Stimulated activated CD4-positive, alpha-beta T cell treated with anti-CD3 and anti-CD28 coated beads, Interleukin-12 subunit alpha, Interleukin-12 subunit beta, amount 100 ng/mL, for 24 hours (primary cell): ENCODE measurements at places on chromosomes 1 and 21.

GRCh38 chr1:209012443-209013196 lies 570.9 kb upstream of the CAMK1G start:
- DNase-seq = no peak

GRCh38 chr1:1527092-1527816 lies 13.2 kb downstream of the TMEM240 start:
- no peak for DNase-seq

- no peak for DNase-seq
Measured at GRCh38 chr1:115114308-115114707, 25.0 kb upstream of the TSPAN2 start.

DNA sequence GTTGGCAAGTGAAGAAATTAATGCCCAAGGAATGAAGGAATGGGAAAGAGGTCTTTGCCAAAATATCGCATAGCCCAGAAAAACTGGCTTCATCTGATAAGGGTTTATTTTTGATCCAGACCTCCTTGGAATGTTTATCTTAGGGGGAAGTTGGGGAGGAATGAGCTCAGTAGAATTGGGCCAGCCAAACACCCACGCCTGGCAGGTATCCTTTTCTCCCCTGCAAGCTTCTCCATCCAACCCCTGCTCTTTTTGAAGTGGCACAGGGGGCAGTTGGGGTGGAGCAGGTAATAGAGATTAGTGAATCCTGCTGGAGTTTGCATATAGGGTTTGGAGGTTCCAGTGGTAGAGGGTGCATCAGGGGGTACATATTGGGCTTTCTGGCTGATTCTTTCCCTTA lies 21.1 kb downstream of the INTS3 start:
- DNase-seq = no peak

- no peak for DNase-seq
Measured at GRCh38 chr1:212641956-212642355, 33.4 kb downstream of the ATF3 start.

DNA sequence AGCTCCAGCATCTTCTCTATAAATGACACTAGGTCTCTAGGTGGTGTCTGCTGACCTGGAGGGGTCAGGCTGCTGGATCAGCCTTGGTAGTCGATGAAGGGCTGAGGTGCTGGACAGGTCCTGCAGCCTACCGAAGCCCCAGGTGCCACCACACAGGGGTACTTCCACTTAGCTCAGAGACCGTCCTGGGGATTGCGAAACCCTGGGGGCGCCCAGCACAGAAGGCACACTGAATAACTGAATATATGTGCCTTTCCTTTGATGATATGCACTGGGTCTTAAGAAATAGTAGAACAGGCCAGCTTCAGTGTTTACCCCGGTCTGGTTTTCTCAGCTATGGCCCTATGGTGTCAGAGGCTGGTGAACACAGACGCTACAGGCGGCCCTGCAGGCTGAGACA lies 10.9 kb downstream of the UBE2J2 start:
- DNase-seq = no peak

DNA sequence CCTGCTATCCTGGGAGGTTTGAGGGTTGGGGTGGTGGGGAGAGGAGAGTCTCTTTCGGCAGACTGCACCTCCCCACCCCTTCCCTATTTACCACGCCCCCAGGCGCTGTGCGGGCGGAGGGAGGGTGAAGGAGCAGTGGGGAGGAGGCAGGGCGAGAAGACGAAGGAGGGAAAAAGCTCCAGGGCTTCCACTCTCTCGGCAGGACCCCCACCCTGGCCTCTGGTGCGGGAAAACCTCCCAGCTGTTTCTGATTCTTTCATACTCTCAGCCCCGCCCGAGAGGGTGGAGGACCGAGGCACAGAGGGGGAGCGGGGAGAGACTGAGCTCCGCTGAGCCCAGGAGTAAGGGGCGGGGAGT lies 866 bp upstream of the WNT2B start:
- no peak for DNase-seq

DNA sequence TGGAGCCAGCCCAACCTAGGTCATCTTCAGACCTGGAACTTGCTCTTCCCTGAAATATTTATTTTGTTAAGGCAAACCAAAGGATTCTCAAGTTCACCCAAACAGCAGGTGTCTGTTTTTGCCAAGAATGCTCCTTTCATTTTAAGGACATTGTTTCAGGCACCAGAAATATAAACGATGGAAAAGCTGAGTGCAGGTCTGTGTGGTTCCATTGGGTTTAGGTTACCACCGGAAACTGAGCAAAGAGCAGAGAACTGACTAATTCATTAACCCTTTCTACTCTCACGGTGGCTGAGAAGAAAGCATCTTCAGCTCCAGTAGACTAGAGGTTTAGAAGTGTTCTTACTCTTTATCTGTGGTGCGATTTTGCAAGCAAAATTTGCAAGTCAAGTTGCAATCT lies 38.0 kb upstream of the ZC3H11B start:
- no peak for DNase-seq

GRCh38 chr1:212971312-212971711 lies 21.0 kb downstream of the VASH2 start:
- no peak for DNase-seq

GRCh38 chr1:48870596-48870995 lies 93.9 kb upstream of the BEND5 start:
- DNase-seq = no peak

GRCh38 chr1:81780705-81781454 lies 19.9 kb upstream of the ADGRL2 start:
- no peak for DNase-seq

DNA sequence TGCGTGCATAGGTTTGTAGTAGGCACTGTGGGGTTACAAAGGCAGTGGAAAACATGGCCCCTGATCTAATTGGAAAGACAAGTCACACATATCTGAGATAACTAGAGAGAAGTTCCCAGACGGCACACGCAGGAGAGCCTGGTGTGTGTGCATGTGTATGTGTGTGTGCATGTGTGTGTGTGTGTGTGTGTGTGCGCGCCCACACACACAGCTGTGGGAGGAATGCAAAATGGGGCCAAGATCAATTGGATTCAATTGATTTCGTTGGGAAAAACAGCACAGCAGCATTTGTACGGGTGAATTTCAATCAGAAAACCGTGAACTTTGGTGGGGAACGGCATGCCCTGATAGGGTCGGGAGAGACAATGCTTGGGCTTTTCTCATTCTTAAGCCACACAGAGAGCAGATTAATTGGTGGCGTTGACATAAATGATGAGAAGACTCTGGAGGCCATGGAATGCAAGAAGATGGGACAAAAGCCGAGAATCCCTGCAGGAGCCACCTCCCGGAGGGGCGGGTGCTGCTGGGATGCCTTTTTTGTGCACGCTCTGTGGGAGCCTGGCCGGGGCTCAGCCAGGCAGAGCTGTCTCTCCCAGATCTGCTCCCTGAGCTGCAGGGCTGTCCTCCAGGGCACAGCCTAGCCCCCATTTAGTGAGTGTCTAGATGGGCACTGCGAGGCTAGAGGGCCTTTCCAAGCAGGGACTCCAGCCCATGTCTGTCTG lies 322.0 kb downstream of the CAMTA1 start:
- no peak for DNase-seq

DNA sequence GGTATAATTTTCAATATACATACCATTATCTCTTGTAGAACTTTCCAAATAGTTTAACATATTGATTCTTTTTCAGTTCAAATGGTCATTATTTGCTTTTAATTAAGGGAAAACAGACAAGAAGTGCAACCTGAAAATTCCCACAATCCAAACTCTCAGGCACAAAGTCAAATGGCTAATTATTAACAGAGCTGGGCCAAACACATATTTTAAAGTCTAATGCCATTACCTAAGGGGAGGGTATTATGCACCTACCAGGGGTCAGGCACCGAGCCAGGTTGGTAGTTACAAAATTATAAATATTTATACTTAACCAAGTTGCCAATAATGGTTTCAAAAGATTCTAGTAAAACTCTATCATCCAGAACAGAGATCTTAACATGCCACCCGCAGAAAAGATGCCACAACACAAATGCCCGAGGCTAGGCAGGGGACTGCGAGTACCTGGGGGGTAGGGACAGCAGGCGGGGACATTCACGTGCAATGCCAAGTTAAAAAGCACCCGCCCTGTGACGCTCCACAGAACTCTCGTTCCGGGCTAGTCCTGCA lies 15.0 kb downstream of the LBR start:
- DNase-seq = no peak

DNA sequence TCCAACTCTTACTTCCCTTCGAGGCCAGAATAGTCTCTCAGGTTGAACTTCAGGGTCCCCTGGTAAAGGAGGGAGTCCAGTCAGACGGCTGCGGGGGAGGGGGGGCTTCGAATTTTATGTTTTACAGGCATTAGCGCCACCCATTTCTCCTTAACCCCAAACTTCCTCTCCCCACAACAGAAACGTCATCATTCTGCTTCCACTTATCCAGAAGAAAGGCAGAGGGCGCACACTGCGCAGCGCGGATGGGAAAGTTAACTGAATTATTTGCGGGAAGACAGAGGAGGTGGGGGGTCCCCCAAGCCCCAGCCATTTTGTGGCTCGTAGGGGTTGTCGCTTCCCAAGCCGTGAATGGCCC lies 529 bp upstream of the PRMT2 start:
- DNase-seq = peak; percentile 35

DNA sequence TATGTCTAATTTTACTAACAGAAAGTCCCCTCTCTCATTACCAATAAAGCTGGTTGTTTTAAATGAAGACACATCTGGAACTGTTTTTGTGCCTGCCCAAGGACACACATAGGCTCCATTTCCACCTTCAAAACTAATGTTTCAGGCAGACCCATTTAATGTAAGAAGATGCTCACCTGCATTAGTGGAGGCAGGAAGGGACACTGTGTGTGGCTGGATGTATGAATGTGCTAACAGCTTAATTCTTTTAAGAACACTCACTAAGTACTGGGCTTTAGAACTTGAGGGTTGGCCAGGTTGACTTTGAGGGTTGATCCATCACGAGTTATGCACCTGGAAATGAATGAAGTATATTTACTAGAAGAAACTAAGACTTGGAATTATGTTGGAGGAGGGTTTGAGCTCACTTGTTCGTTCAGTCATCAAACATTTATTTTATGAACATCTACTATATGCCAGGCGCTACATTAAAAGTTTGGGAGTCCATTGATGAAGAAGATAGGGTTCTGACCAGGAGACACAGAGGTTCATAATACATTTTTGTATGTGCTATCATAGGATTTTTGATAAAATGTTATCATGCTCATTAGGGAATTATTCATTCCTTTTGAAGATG lies 5.4 kb downstream of the JUN start:
- no peak for DNase-seq

GRCh38 chr1:156480016-156480370 lies 20.6 kb downstream of the MEF2D start:
- no peak for DNase-seq

GRCh38 chr1:145951526-145951925 lies 6.3 kb downstream of the LIX1L start:
- DNase-seq = no peak

DNA sequence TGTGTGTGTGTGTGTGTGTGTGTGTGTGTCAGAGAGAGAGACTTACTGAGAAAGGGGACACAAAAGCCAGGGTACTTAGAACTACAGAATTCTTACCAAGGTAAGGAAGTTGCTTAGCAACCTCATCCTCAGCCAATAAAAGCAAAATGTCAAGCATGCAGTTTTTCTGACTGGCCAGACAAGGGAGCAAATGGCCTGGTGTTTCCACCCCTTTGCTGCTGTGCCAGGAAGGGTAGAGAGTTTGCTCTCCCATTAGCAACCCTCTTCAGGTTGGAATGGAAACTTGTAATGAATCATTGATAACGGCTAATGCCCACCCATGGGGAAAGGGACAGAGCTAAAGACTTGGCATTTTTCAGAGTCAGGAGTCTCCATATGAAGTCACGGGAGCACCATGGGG lies 10.6 kb downstream of the RXRG start:
- no peak for DNase-seq

DNA sequence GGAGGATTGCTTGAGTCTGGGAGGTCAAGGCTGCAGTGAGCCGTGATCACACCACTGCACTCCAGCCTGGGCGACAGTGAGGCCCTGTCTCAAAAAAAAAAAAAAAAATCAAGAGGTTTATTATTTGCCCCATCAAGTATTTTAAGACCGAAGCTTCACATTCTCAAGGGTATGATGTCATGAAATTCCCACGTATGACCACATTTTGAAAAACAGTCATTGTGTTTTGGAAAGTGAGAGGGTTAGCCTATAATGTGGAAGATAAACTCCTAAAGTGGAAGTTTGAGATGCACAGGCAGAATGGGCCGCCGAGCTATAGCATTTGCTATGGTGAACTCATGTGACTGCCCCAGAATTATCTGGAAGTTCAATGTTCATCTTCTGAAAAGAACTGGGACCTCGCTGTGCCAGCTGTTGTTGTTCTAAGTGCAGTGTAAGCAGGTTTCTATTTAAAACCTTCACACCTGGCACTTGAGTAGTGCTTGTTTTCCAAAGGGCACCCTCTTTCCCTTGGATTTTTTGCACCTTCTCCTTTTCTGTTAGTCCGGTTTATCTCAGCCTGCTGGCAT lies 96.9 kb upstream of the SLC25A33 start:
- no peak for DNase-seq

- no peak for DNase-seq
Measured at GRCh38 chr1:211174375-211174774, 40.4 kb upstream of the KCNH1 start.

GRCh38 chr21:45365608-45366241 lies 39.2 kb upstream of the COL18A1 start:
- no peak for DNase-seq

DNA sequence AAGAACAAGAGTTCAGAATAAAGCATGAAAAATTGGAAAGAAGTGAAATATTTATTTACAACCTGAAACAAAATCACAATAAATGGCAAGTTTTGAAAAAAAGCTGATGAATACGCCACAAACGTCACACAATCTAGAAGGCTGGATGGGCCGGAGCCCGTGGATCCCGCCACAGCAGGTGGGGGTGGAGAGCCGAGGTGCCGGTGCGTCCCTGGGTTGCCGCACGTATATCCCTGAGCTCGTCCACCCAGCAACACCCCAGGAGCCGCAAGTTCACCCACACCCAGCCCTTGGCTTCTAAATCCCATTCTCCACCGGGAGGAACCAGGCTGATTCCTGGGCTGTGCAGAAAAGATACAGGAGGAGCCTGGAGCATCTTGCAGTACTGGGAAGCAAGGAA lies 25.6 kb upstream of the TTLL10 start:
- DNase-seq = no peak

GRCh38 chr1:214453109-214453722 lies 98.2 kb downstream of the PTPN14 start:
- DNase-seq = no peak

DNA sequence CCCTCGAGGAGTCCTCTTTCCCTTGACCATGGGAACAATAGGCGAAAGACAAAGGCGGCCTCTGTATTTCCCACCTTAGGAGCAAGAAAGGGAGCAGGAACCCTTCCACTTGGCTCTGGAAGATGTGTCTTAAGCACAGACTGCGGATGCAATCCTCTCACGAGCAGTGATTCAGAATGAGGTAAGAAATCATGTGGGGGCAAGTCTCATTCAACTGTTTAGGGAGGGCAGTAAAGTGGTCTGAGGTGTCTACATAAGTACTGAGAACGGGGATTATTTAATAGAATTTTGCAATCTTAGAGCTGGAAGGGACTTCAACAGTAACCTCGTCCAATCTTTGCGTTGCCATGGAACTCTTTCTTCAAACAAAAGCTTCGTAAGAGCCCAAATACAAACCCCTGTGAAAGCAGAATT lies 1.6 kb upstream of the DYRK3 start:
- DNase-seq = no peak
